ENCODE measurements at places on chromosomes 7 and 10.

- DNase-seq, result no peak
Observed at GRCh38 chr7:128934361-128935341, 3.1 kb upstream of the IRF5 start.

DNA sequence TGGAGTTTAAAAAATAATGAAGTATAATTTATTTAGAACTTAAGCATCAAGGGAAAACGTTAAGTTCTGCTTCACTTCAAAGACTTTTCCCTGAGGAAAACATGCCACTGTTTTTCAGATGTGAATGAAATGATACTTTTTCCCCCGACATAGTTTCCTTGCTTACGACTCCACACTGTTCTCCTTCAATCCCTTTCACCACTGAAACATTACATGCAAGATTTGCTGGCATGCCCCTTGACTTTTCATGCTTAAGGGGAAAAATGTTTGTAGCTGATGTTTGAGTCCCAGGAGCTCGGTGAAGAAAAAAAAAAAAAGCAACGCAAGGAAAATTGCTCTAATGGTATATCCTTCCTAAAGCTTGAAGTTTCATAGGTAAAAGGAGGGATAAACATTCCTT lies 10.0 kb downstream of the GLI3 start:
- DNase-seq, result no peak

- DNase-seq, result no peak
Observed at GRCh38 chr10:3255075-3255474, 82.5 kb upstream of the PITRM1 start.

- DNase-seq, result no peak
Observed at GRCh38 chr10:11483201-11484148, 128.0 kb downstream of the USP6NL start.

DNA sequence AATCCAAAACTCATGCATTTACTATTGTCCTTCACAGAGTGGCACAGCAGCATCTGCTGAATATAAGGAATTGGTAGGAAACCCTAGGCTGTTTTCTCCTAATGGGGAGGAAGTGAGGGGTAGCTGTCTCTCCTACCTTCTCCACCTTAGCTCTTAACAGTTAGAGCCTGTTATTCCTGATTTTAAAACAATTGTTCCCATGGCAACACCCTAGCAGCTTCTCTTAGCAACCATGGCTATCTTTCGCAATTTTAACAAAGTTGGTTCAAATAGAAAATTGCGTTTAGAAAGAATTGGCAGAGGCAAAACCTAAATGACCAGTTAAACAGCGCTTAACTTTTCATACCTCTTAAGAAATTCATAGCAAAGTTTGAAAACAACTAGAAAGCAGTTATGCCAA lies 603.4 kb upstream of the AUTS2 start:
- no peak for DNase-seq

- no peak for DNase-seq
Observed at GRCh38 chr7:108525327-108525984, 479 bp downstream of the PNPLA8 start.

GRCh38 chr7:69418869-69419670 lies 179.2 kb upstream of the AUTS2 start:
- DNase-seq, result no peak

GRCh38 chr10:96995851-96996250 lies 163.8 kb downstream of the LCOR start:
- DNase-seq, result no peak

GRCh38 chr7:122686360-122686878 lies 12.5 kb downstream of the RNF133 start:
- DNase-seq, result no peak

- DNase-seq, result no peak
Observed at GRCh38 chr7:155276800-155277375, 20.8 kb upstream of the INSIG1 start.

DNA sequence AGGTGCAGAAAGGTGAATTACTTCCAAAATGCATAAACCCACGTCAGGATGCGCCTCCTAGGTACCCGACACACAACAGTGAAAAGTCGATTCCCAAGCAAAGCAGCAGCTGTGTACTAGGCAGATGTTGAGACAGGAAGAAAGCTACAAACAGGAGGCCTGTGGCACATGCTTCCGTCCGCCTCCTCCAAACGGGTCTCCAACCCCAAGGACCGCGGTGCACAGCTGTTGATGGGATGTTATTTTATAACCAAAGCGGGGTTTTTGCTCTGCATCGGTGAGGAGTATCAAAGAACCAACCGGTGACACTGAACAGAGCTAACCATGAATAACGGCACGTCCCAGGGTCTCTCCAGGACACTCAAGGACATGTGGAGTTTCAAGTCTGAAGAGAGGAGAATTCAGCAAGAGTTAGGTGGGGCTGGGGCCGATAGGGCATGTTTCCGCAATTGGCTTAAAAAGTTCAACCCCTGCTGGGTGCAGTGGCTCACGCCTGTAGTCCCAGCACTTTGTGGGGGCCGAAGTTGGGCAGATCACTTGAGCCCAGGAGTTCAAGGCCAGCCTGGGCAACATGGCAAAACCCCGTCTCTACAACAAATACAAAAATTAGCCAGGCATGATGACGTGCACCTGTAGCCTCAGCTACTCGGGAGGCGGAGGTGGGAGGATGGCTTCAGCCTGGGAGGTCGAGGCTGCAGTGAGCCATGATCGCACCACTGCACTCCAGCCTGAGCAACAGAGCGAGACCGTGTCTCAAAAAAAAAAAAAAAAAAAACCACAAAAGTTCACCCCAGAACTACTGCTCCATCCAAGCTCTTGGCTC lies 108.0 kb downstream of the SMURF1 start:
- no peak for DNase-seq

DNA sequence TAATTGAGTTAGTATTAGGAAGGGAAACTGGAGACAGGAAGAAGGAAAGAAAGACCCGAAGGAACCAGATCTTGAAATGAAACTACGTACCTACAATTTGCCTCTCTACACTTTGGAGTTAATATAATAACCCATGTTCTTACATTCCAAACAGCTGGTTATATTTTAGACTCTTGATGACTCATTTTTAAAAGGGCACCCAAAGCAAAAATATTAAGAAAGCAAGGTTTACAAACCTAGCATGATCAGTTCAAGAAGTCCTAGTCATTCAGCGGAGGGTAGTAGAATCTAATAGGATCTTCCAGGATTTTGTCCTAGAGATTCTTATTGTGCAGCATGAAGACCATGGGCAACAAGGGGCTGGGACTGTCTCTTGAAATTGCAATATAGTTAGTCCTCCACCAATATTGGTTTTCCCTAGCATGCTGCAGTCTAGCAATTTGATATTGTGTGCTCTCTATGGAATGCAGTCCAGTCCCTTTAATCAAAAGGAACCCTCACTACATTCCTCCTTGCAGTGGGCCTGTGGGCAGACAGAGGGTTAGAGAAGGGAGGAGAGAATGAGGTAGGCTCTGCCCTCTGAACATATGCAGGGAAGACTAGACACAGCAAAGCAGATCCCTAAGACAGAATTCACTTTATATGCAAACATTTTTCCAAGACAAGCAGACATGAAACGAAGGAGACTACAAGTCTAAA lies 230.3 kb downstream of the INHBA start:
- no peak for DNase-seq

DNA sequence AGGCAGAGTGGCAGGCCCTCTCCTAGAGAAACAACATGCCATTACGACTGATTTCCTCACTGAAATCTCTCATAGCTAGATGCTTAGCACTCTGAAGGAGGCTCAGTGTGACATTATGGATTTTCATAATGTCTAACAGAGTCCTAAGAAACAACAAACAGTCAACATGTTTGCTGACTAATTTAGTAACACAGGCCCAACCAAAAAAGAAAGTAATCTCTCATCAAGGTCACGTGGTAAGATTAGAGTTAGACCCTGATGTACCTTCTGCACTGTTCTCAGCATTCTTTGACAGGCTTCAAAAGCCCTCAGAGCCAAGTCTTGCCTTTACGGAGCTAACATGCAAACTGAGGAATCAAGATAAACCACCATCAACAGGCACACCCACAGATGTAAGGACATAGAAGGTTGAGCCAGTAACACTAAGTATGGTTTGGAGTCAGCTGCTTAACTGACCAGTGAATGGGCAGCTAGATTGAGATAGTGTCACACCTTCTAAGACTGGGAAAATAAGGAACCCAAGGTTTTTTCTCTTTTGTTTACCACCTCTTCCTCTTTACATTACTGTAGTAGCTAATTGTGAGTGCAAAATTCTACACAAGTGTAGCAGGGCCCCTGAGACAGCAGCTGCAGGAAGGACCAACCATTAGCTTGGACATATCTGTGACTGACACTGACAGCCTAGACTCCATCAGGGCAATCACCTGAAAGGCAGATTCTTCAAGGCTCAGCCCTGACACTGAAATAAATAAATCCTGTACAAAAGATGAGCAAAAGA lies 15.3 kb upstream of the KCNIP2 start:
- DNase-seq, result no peak

DNA sequence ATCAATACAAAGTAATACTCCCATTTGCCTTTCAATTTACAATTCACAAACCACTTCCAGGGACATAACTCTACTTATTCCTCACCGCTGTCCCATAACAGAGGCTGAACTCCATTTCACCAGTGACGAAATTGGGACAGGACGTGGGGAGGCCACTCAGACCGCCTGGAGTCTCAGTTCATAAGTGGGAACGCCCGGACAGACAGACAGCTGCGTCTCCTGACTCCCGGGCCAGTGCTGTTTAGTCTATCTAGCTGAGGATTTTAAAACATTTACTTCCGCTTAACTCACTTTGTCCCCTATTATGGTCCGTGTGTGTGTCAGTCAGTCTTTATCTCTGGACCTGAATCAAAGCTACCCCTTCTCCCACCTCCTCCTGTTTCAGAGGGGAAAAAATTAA lies 67.4 kb upstream of the ZNF438 start:
- no peak for DNase-seq

DNA sequence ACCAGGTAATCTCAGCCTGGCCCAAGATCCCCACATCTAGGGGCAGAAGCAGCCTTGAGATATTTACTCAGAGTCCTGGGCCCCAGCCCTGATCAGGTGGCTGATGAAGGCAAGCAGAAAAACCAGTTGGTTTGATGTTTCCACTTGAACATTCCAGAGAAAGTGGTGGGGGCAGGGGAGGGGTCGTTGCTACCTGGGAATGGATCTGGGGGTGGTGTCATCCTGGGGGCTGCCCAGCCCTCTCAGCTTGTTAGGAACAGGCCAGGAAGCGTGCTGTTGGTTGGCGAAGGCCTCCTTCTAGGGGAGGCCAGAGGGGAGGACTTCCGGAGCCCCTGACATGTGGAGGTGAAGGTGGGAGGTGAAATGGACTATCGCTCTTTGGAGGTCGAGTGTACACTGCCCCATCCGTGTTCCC lies 3.7 kb upstream of the ABHD11 start:
- no peak for DNase-seq

DNA sequence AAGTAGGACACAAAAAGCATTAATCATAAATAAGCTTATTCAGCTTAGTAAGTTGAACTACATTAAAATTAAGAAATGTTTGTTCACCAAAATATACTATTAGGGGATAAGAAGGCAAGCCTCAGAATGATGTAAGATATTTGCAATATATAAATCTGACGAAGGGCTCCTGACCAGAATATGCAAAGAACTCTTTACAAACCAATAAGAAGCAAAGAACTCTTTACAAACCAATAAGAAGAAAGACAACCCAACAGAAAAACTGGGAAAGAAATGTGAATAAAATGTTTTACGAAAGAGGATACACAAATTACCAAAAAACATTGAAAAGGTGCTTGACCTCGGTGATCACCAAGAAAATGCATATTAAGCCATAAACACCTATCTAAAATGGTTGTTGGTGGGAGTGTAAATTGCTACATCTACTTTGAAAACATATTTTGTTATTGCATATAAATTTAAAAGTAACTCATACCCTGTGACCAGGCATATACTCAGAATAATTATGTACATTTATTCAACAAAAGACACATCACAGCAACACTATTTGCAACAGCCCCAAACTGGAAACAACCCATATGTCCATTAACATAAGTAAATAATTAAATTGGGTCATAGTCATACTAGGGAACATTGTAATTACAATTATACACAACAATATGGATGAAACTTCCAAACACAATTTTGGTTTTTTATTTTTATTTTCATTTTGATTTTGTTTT lies 83.3 kb upstream of the CTBP2 start:
- no peak for DNase-seq

DNA sequence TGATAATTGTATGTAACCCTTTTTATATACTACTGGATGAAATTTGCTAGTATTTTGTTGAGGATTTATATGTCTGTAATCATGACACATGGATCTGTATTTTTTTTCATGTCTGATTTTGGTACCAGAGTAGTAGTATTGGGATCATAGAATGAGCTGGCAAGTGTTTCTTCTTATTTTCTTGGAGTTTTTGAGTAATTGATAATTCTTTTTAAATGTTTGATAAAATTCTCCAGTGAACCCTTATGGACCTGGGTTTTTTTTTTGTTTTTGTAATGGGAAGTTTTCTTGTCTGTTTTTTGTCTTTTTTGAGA lies 28.4 kb downstream of the ZNF33A start:
- no peak for DNase-seq

GRCh38 chr7:123198111-123198510 lies 1.7 kb downstream of the SLC13A1 start:
- no peak for DNase-seq

GRCh38 chr7:95897557-95898251 lies 125.3 kb downstream of the DYNC1I1 start:
- DNase-seq, result no peak

- DNase-seq, result no peak
Observed at GRCh38 chr7:129225206-129225930, 538 bp downstream of the AHCYL2 start.

GRCh38 chr7:95199779-95200558 lies 124.4 kb downstream of the PON1 start:
- DNase-seq, result no peak

DNA sequence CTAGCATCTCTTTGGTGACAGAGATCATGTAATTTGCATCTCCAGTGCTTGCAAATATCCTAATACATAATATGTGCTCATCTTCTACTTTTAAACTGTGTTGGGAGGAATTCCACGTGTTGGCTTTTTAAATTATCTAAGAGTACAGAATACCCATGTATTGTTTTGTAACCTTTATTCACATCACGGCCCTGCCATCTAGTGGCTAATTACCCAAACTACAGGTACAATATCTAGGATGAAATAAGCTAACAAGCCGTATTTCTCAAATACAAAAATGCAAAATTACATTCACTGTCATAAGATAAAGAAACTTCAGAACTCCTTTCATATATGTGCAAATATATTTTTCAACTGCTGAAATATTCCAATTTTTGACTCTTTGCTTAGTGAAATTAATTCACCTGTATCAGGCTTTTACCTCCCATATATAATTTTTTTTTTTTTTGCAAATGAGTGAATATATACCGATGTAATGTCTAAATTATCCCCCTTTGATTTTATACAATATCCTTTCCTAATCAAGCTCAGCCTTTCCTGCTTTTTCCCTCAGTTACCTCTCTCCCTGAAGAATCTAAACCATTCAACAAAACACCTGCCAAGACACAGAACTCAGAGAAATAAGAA lies 30.3 kb upstream of the LSM8 start:
- DNase-seq, result no peak

GRCh38 chr10:26085549-26085948 lies 131.0 kb upstream of the GAD2 start:
- DNase-seq, result no peak

- peak; percentile 13 for DNase-seq
Observed at GRCh38 chr7:33903791-33904680, 1.3 kb upstream of the BMPER start.

GRCh38 chr7:6448943-6449543 lies 1.3 kb upstream of the DAGLB start:
- no peak for DNase-seq
